Stimulated activated CD8-positive, alpha-beta memory T cell treated with anti-CD3 and anti-CD28 coated beads, Interleukin-15, amount 100 ng/mL, for 48 hours (primary cell): ENCODE measurements at places on chromosomes 7 and 10.

- DNase-seq = no peak
Observed at GRCh38 chr7:14892961-14893360, 9.6 kb downstream of the DGKB start.

GRCh38 chr7:97971120-97971989, 18.6 kb downstream of the OCM2 start:
- no peak for DNase-seq

- no peak for DNase-seq
Observed at GRCh38 chr10:110268442-110268841, 36.3 kb downstream of the SMNDC1 start.

DNA sequence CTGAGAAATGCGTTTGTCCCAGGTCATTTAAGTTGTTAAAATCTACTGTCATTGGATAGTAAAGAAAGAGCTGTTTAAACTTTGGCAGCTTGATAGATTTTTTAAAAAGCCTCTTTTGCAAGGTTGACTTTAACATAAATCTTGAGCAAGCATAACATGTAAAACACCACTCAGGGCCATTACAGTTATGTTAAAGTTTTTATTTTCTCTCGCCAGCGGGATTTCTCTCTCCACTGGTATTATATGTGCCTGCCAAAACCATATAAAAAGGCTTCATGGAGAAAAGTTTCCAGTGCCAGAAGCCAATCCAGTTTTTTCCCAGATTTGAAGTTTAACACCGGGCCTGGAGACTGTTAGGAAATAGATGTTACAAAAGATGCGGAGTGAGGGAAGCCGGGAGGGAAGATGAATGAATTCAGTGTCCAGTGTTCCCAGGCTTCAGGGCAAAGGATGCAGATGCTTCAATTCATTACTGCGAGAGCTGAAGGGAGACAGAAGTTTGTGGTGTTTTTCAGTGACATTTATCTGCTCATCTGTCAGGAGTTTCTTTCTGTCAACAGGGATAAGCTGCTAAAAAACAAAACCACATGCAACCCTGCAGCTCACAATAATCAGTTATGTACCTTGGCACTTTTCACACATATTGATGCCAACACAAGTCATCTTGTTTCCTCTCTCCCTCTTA, 155.5 kb downstream of the SPAG6 start:
- DNase-seq = no peak

DNA sequence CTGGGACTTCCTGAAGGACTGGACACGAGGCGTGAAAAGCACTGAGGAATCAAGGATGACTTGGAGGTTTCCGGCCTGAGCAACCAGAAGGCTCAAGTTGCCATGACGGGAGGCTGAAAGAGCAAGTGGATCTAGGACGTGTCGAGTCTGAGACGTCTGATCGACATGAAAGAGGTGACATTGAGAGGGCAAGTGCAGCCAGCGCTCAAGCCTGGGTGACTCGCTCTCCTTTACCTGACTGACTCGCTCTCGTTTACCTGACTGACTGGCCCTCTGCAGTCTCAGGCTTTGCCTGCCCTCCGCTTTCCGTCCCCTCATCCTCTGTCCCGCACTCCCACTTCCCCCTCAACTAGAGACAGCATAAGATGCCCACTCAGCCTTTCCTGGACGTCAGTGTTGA, 202.6 kb upstream of the FRMD4A start:
- no peak for DNase-seq

DNA sequence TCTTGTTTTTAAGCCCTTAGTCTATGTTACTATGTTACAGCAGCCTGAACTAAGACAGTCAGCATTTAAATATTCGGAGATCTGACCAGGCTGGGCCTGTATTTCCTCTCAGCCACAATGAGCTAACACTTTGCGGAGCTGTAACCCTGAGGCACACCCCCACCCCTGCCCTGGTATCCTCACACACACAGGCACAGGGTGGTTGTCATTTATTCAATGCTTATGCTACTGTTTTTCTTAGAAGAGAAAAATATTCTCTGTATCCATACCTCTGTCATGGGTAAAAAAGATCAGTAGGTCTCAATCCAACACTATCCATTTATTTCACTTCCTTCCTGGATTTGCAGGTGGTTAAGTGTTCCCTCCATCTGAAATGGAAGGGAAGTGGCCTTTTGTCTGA, 80.3 kb upstream of the TRIL start:
- no peak for DNase-seq

DNA sequence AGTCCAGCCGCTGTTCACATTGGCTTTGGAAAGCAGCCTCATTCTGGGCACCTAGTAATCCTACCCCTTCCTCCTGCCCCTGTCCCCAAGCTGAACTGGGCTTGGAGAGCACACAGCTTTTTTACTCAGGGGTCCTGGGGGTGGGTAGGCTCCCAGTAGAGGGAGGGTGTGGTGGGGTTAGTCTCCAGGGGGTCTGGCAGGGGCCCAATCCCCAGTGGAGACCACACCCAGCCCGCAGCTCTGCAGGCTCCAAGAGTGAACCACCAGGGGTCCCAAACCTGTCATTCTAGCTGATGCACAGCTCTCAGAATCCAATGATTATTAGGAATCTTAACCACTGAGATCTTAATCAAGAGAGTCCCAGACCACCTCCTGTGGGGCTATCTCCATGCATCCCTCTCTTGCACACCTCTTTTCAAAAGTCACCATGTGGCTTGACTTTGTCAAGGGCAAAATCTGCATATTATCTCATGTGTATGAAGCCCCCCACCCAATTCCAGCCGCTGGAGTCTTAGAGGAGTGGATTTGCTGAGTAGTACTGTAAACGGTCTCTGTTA, 2.7 kb downstream of the HOXA11 start:
- DNase-seq = no peak

DNA sequence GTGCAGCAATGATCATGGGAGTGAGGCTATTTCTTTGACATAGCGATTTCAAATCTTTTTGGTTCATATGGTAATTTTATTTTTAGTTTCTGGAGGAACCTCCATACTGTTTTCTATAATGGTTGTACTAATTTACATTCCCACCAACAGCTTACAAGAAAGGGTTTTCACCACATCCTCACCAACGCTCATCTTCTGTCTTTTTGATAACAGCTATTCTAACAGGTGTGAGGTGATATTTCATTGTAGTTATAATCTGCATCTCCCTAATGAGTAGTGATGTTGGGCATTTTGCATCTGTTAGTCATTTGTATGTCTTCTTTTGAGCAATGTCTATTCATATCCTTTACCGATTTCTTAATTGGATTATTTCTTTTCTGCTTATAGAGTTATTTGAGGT, 75.0 kb upstream of the FHIP2A start:
- DNase-seq = no peak

GRCh38 chr7:4799508-4800268, 24.3 kb downstream of the AP5Z1 start:
- DNase-seq = no peak

- DNase-seq = no peak
Observed at GRCh38 chr7:156829669-156830336, 63.2 kb downstream of the LMBR1 start.

DNA sequence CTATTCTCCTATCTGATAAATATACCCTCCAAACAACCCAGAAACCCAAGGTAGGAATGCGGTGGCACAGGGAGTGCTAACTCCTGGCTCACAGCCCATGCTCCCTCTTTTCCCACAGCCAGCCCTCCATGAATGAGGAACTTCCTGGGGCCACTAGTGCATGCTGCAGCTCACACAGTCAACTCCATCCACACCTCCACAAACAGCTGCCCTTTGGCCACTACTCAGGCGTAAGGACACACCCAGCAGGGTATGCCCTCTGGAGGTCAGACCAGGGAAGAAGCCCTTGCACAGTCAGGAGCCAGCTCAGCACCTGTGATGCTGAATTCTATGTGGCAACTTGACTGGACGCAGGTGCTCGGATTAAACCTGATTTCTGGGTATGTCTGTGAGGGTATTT, 85.2 kb upstream of the PIK3CG start:
- no peak for DNase-seq

DNA sequence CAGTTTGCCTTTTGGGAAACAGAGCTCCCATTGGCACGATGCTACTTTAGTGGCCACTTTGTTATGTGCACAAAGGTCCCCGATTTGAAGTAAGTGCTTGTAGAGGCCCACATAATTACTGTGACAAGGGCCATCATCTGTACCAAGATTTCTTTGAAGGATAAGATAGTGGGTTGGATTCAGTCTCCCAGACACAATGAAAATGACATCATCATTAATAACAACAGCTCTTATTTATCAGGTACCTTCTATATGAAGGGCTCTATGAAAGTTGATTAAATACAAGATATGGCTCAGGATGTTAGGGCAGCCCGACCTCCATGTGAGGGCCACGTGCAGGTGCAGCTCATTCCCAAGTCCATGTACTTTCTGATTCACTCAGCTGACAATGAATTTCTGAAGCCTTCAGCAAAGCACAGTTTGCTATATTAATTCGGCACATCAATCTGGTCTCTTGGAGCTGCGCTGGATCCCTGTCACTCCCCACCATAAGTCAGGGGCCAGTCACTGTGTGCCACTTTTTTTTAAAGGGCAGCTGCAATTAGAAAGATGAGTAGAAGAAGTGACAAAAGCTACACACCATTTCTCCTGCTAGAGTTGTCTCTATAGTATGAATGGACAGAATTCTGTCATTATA, 140.3 kb downstream of the ABCA13 start:
- DNase-seq = no peak

GRCh38 chr7:130189343-130189742, 15.9 kb downstream of the TMEM209 start:
- DNase-seq = no peak

DNA sequence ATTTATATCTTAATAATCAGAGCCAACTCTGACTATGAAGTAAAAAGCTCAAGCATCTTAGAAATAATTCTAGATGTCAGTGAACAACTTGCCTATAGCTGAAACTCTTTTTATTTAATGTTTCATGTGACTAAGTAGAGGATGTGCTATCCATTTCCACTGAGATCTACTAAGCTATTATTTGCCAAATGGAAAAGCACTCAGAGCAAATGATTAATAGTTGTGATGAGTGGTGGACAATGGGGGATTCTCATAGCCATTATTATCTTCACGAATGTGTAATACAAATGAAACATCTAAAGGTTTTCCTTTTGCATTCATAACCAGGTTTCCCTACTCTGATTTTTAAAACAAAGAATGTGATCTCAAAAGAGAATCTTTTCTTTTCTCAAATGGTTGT, 126.6 kb upstream of the GNAI1 start:
- no peak for DNase-seq

DNA sequence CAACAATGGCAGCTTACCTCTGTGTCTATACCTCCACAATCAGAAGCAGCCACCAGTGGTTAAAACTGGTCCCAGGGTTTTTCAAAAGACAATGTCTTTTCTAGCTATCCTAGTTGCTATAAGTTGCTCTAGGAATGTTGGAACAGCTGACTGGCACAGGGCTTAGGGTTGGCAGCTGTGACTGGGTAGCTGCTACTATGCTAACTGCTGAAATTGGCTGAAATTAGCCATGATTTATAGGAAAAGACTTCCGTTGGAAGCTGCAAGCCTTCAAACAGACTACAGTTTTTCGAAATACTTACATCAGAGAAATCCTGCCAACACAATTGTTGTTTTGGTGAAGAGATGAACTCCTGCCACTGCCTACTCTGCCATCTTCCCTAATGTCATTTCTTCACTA, 102.3 kb downstream of the MKX start:
- DNase-seq = no peak

DNA sequence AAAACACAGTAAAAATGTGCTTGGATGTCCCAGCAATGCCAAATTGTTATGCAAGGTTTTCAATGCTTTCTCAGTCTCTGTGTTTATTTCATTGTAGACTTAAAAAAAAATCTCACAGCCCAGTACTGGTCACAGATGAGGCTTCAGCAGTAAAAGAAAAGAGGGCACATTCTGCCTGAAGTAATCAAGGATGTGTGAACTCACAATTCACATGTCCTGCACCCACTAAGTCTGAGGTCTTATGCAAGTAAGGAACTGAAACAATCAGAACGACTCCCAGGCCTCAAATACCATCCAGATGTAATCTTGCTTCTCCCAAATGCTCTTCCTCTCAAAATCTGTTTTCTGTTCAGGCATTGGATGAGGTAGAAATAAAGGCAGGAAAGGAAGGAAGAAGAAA, 33.7 kb downstream of the ADRB1 start:
- no peak for DNase-seq

DNA sequence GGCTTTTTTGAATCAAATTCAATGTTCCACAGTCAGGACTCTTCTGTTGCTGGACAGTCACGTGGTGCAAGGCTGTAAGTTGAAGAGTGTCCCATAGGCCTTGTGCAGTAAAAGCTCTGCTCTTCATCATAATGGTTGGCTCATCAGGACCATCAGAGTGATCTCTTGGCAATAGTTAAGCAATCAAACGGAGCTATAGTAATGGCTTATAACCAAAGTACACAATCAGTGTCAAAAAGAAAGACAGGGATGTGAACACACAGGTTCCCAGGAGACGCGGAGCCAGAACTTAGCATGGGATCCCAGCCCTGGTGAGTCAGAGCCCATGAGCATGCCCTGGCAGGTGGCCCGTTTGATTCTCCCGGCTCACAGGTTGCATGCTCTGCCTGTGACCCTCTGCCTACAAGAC, 10.8 kb upstream of the GPNMB start:
- no peak for DNase-seq

GRCh38 chr7:153022475-153023193, 263.1 kb downstream of the ACTR3B start:
- no peak for DNase-seq

DNA sequence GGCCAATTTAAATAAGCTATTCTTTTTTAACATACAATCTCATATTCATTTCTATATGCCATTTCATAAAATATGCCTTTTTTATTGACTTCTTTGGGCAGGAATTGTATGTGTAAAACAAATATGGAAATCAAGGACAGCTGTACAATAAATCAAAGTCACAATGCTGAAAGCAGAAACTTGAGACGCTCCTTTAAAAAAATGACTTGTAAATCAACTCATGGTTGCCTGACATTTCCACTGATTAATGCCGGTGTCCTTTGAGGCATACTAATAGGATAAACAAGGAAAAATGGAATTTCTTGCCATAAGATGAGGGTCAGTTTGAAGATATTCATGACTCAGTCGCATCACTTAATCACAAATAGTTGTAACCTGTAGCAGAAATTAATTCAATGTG, 247.4 kb upstream of the TEX47 start:
- DNase-seq = no peak

- no peak for DNase-seq
Observed at GRCh38 chr10:77461636-77462296, 175.8 kb downstream of the KCNMA1 start.
